ENCODE measurements at places on chromosomes 3 and 15.

DNA sequence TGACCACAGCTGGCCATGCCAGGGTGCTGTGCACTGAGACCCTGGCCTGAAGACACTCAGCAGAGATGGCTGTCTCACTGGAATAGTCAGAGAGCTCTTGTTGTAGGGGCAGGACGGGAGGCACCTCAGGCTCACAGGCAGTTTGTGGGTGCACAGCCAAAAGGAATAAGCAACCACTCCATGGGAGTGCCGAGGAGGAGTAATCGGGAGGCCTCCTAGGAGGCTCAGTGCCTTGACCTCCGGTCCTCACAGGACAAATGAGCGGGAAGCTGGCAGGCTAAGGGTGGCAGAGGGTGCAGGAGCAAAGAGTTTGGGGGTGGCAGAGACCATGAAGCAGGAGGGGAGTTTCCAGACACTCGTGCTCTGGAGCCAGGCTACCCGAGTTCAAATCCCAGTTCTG, 81.7 kb downstream of the SMAD6 start:
- no peak for DNase-seq

GRCh38 chr15:70276401-70276800, 178.7 kb upstream of the TLE3 start:
- no peak for DNase-seq

GRCh38 chr15:74392451-74392830, 25.0 kb upstream of the CYP11A1 start:
- no peak for DNase-seq

DNA sequence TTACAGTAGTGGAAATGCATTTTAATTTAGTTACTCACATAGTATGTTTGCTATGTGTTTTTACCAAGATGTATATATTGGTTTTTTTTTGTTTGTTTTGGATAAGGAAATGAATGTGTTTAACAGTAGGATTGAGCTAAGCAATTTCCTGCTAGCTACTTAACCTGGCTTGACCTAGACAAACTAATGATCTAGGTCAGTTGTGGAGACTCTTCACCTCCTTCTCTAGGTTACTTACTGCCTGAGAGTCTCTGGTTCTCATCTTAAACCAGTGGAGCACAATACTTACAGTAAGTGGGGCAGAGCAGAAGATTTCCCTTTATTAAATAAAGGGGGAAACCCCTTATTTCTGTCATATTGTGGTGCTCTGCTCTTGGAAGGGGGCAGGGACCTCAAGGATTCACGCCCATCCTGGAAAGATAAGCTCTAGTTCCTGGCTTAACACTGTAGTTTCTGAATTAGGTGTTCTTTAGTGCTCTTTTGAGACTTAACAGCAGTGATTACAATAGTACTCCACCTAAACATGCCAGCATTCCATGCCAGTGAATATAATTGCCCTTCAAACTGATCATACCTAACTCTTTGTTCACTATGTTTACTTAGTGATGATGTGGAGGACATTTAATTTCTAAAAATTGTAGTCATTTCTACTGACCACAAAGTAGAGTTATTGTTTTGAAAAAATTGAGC, 79.9 kb downstream of the UBP1 start:
- no peak for DNase-seq

- no peak for DNase-seq
Measured at GRCh38 chr15:70260580-70260979, 162.9 kb upstream of the TLE3 start.

- DNase-seq = no peak
Measured at GRCh38 chr15:51855612-51856011, 26.2 kb downstream of the TMOD3 start.

DNA sequence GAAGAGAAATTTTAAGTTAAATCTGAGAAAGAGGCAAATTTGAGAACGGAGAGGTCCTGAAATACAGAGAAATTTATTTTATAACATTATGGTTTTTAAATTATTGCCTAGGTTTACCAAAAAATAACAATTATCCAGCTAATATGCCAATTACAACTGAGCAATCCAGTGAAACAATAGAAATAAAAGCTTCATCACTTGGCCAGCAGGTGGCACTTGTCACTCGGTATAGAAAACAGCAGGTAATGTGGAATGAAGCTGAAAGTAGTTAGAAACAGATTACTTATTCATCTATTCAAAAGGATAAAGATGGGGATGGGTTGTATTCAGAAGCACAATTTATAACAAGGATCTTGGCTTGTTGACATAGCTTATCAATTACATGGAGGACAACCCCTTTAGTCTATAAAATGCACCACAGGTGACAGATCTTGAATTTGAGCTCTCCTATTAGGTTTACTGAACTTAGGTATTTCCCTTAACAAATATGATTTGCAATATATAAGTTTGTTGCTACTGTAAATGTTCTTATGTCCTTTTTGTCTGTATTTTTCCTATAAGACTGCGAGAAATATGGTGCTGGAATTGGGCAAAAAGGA, 70.1 kb upstream of the GUCA1C start:
- DNase-seq = no peak

- DNase-seq = no peak
Measured at GRCh38 chr3:52820736-52821135, 9.7 kb downstream of the ITIH4 start.

DNA sequence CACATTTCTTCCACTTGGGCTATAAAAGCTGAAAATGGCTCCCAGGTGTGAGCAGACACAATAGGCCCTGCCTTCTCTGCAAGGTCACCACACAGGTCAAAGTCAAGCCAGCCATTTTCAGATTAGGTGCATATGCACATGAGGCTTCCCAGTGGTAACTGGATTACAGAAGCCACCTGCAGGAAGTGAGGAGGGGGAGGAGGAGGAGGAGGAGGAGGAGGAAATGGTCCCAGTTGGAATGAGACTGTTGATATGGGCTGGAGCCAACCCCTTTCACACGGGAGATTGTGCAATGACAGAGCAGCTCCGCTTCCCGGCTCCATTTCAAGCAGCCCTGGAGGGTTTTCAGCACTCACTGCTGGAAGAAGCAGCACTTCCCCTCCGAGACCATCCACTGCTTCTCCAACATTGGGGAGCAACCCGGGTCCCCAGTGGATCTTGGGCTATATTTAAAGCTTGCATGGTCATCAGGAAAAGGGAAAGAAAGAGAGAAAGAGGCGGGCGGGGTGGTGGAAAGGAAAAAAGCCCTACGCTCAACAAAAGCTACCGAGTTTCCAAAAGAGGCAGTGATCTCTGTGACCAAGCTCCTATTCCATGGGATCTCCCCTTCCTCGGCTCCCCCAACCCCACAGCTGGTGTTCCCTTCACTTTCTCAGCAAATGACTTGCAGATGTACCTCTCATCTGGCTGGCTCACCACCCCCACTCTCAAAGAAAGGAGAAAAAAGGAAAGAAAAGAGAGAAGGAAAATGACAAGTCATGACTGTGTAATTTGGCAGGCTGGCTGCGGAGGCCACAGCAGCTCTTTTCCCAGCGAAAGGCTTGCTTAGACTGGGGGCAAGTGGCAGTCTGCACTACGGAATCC, 58.3 kb downstream of the LRIG1 start:
- DNase-seq = no peak

DNA sequence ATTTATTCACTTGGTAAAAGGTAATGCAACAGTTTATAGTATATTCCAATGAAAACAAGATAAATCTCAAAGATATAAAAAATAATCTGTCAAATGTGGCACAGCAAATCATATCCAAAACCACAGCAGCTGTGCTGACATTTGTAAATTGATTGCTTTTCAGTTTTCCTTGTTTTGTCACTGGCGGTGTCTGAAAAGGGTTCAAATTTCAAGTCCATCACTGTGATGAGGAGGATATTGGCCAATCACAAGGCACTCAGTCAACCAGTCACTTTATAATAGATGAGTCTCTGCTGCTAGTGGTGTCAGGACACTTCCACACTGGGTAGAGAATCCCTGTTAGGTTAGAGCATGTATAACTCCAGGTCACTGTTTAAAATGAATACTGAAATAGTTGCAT, 154.8 kb downstream of the SLC9A9 start:
- no peak for DNase-seq

DNA sequence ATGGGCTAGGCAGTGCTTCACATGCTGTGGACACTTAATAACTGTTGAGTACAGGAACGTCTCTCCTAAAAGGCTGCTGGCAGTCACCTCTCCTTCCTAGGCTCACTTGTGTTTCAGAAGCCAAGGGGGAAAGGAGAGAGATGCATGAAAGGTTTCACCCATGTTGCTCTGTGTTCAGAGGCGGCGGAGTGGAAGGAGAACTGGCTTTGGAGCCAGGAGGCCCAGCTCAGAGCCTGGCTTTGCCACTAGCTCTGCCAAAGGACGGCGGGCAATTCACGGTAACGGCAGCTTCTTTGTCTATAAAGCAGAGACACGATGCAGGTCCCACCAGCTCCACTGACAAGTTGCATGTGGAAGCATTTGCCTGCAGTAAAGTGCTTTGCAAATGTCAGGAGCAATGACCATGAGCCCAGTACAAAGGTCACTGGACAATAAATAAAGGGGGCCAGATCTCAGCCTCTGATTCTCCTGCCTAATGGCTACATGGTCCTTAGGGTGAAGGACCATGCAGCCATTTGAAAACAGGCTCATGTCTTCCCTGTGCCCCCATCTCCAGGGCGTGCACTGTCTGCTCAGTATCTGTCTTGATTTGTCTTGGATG, 171.7 kb upstream of the TLE3 start:
- DNase-seq = no peak

- DNase-seq = no peak
Measured at GRCh38 chr15:66766282-66767230, 64.5 kb downstream of the SMAD6 start.

Measured in GF-D8 (cell line).